CD14-positive monocyte (primary cell): ENCODE measurements at places on chromosomes 1 and 21.

GRCh38 chr1:168643152-168643551 is 66.7 kb downstream of the XCL1 start:
- DNase-seq, result no peak

DNA sequence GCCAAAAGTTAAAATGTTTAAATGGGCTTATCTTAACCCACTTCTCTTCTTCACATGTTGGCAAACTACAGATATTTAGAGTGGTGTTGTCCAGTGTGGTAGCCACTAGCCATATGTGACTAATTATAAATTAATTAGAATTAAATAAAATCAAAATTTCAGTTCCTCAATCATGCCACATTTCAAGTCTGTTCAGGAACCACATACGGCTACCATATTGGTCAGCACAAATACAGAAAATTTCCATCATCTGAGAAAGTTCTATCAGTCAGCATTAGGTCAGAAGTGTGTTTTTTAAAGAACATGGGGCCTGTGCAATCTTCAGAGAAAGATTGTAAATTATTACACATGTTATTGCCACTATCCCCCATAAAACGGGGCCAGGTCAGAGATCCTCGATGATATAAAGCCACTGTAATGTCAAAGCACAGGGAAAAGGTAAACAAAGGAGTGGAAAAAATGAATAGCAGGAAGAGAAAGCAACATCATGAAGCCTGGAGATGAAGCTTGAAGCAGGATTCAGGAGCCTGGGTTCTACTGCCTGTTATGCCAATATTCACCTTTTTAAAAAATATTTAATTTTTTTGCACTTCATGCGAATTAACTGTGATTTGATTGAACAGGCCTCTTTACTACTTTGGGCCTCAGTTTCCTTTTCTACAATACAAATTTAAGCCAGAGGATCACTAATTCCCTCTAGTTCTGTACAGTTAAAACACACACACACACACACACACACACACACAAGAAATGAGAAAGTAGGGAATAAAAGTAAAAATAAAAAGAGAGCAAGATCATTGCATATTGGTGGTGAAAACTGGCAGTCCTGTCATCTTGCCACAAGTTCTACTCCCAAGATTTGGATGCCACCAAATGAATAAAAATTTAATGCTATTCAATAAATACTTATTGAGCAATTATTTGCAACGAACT is 2.3 kb downstream of the RSBN1 start:
- DNase-seq, result no peak

- no peak for DNase-seq
These were observed 7.6 kb upstream of the C1orf74 start for GRCh38 chr1:209791920-209792319.

GRCh38 chr1:32256473-32257226 is 5.6 kb downstream of the LCK start:
- no peak for DNase-seq
